ENCODE measurements at places on chromosomes 16 and 17.

DNA sequence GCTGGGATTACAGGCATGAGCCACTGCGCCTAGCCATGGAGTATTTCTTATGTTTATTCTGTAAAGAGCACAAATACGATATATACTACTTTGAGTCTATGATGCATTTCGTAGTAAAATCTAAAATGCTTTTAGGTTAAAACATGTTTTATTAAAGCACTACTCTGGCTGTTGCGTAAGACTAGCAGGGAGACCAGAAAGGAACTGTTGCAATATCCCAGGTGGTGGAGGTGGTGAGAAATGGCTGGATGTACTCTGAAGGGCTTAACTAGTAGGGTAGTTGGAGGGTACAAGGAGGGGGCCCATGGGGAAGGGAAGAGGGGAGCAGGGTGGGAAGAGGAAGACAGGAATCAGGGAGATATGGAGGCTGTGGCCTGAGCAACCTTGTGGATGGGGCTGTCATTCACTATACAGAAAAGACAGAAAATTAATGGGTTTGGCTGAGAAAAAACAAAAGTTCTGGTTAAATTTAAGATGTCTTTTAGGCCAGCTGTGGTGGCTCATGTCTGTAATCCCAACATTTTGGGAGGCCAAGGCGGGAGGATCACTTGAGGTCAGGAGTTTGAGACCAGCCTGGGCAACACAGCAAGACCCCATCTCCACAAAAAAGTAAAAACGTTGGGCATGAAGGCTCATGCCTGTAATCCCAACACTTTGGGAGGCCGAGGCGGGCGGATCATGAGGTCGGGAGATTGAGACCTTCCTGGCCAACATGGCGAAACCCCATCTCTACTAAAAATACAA is 35.8 kb downstream of the ST3GAL2 start:
- DNase-seq, result no peak

- DNase-seq, result no peak
Measured at GRCh38 chr16:68490358-68490757, 42.0 kb upstream of the SMPD3 start.

- DNase-seq, result no peak
Measured at GRCh38 chr16:22380529-22380928, 6.1 kb upstream of the CDR2 start.

DNA sequence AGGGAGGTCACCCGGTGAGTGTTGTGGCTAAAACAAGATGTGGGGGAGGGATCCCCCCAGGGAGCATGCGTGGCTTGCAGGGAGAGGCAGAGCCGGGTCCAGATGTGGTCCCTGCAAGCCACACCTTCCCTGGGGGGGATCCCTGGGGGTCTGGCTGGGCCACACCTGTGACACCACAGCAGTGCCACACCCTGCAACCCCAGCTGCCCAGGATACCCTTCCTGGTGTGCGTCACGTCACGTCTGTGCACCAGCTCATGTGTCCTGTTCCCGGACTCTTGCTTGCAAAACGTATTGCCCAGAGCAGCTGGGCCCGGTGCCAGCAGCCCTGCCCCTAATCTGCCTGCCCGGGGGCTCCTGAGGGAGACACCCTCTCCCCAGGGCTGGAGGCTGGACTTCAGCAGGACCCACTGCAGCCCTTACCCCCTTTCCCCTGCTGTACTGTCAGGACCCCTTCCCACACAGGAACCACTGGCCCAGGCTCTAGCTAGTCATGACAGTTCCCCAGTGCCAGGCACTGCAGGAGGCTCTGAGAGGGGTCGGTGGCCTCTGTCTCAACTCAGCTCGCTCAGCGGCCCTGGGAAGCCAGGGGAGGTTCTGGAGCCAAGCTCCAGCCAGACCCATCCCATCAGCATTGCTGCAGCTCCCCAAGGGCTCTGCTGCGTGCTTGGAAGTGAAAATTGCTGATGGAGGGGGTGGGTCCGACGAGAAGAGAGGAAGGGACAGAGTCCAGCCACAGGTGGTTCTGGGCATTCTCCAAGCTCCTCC is 25.8 kb upstream of the ACSF3 start:
- no peak for DNase-seq

DNA sequence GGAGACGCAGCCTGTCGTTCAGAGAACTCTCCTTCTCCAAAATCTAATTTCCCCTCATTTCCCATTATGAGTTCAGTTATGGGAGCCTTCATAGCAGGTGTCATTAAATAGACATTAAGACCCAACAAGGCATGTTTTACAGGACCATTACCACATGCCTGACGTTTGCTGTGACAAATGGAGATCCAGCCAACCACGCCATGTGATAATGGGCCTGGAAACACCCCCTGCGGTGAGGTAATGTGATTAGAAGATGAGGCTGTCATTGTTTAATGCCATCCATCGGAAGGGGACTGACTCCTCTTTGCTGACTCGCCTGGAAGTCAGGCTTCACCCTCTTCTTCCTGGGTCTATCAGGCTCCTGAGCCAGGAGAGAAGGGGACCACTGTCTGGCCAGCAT is 76.9 kb downstream of the WSCD1 start:
- no peak for DNase-seq

DNA sequence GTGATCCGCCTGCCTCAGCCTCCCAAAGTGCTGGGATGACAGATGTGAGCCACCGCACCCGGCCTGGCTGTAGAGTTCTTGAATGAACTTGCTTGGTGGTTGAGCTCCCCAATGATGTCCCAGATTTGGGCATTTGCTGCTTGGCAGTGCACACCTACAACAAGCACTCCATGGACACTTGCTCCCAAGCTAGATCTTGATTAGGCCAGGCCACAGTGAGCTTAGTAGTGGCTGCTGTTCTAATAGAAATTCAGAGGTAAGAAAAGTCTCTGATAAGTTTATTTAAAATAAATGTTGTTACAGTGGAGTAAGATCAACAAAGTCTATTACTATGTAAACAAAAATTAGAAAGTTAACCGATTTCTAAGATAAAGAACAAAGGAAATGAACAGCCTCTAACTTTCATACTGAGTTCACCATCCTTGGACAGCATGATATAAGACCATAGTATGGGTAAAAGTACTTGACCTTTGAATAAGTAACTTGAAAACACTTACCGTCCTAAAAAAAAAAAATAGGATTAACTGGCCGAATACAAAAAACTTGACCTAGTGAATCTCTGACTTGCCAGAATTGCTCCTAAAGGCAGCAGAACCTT is 951 bp downstream of the TMED6 start:
- no peak for DNase-seq

DNA sequence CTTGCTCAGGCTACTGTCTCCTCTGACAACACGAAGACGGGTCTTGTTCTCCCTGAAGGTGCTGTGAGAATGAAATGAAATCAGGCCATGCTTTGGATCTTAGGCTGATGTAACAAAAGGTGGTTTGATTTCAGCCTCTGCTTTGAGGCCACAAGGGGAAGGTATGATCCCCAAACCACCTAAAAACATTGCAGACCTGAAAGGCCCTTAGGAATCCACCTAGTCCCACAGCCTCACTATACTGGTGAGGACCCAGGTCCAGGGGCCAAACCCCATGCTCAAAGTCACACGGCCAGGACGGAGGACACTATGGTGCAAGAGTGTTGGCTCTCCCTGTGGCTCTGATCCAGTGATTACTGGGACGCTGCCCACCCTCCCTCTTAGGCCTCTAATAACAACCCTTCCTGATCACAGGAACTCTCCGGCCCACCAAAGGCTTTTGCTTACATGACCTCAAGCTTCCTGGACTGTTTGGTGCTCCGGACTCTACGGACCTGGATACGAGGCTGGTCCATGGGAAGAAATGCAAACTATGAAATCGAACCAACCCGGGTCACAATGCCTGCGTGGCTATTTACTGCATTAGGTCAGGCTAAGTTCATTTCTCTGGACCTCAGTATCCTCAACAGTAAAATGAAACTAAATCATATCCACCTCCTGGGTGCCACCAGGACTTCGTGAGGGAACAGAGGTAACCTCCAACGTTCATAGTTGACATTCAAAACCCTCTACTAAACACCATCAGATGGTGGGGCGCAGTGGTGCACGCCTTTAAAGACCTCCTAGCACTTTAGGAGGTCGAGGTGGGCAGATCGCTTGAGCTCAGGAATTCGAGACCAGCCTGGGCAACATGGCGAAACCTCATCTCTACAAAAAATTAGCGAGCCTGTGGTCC is 1.5 kb downstream of the TRIM25 start:
- DNase-seq, result peak; percentile 38

DNA sequence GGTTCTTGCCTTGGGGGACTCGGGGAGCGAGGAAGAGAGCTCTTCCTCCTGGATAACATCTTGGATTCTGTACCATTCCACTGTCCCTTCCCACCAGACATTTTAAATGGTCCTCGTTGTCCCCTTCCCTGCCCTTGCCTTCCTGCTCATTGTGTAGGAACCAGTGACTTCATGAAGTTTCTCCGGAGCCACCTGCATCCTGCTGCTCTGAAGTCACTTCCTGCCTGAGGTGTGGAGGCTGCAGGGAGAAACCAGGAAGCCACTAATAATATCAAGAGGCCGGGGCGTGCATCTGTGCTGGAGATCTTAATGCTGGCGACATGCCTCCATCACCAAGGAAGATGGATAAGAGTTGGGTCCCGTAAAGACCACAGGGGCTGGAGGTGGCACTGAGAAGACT is 6.2 kb upstream of the SLC16A13 start:
- no peak for DNase-seq

DNA sequence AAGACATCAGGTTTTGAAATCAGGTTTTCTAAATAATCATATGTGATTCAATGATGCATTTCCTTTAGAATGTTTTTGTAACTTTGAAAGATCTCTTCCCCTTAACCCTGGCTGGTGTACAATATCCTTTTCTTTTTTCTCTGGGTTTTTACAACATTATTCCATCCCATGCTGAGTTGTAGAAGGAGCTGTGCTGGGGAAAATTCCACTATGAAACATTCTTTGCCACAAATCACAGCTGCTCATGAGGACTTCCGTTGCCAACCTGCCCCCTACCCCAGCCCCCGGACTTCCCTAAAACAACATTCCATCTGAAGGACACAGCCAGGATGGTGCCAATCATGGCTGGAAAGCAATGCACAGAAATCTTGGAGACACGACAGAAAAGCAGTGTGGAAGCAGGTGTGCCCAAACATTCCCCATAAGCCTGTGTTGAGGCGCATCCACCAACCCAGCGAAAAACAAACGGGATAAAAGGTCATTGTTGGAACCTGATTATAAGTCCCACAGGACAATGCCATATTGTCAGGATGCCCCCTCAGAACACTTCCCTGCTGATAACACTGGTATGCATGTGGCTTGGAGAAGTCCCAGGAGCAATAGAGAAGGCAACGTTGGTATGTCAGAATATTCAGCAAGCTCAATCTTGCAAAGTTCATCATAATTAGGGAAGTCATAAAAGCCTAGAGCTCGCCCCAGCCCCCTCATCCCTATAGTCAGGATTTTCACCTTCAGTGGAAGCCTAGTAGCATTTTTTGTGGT is 475.0 kb downstream of the HS3ST3B1 start:
- DNase-seq, result no peak
